Fibroblast of skin of right quadriceps (primary cell): ENCODE measurements at places on chromosomes 16 and 17.

- no peak for DNase-seq
Measured at GRCh38 chr16:1740234-1740633, 31.1 kb downstream of the NME3 start.

GRCh38 chr16:72637306-72637705, 410.6 kb downstream of the ZFHX3 start:
- DNase-seq, result peak; percentile 60

DNA sequence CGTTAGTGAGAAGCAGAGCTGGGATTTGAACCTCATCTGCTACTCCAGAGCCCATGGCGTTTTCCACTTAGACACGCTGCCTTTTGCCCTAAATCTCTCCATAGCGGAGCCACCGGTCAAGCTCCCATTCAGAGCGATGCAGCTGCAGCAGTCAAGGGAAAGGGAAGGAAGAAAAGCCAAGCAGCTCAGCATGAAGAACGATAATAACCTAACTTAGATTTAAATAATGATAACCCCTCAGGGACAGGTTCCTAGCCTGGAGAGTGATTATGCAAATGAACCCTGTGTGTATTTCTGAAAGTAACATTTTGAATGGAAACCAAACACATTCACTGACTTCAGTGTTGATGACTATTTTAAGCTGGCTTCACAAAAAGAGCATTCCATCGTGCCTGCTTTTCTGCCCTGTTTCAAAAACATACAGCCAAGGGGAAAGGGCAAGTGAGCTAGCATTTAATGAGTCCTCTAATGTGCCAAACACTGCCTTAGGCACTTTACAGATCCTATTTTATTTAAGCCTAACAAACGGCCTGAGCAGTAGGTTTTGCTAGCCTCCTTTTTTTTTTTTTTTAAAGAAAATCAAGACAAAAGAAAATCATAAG, 798.3 kb downstream of the CDH8 start:
- no peak for DNase-seq

DNA sequence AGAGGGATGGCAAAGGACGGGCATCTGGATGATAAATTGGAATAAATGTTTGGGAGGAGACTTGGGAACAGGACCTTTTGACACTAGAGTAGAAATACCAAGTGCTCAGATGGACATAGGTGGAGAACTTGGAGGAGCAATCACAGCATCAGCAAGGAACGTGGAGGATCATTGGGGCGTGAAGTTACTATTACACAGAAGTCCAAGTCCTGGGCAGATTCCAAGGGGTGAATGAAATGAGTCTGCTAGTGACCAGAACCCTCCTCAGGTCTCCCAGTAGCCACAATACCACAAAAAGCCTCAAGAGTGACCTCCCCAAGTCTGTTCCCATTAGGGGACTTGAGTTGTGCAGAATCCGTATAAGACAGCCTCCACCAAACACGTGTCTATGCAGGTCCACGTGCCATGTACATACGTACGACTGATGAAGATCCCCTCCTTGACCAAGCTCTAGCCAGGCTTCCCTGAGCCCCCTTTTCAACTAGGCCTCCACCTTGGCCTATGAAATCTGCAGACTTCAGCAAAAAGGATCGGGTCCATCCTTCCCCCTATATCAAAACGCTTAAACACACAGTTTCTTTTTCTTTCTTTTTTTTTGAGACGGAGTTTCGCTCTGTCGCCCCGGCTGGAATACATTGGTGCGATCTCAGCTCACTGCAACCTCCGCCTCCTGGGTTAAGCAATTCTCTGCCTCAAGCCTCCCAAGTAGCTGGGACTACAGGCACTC, 2.2 kb downstream of the C17orf67 start:
- no peak for DNase-seq

GRCh38 chr17:29131814-29132682, 48.1 kb downstream of the MYO18A start:
- peak; percentile 76 for DNase-seq

DNA sequence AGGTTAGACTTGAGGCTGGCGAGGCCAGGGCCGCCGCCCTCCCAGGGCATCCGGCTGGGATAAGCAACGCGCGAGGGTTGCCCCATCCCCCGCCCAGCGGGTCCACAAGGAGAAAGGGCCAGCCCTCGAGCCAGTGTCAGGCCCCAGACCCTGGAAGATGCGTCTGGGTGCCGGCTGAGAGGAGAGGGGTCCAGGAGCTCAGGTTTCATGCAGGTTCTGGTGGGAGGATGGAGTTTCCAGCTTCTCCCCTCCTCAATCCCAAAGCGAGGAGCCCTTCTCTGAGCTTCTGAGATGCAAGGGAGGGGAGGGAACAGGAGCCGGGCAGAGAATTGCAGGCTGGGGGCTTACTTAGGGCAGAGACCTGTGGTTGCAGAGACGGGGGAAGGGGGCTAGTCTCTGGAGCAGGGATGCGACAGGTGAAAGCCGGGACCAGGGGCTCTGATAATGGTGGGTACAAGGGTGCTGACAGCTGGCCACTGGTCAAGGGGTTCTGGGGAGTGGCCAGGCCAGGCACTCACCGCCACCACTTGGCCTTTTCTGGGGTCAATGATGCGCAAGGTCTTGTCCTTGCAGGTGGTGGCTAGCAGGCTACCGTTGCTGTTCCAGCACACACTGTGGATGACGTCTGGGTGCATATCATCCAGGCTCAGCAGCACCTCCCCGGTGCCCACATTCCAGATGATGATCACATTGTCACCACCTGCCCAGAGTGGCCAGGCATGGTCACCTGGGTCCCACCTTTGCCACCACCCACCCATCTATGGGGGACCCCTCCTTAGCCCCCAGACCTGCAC, 4.2 kb downstream of the CORO6 start:
- DNase-seq, result no peak

DNA sequence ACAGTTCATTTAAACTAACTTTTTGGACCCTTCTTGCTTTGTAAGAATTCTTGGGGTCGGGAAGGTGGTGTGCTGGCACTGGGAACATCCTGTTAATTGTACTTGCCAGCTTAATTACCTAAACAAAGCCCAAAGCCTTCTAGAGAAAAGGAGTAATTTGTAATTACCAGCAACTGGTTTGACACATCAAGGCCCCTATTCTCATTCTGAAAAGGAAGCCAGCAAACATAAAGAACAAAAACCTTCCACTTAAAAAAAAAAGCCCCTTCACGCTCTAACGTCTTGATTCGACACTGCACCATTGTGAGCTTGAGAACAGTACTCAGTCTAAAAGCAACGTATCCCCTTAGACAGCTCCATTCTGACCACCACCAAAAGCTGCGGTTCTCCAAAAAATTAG, 74.7 kb upstream of the RPH3AL start:
- DNase-seq, result no peak

GRCh38 chr16:3131755-3132377, 3.0 kb upstream of the ZNF213 start:
- DNase-seq, result peak; percentile 19

DNA sequence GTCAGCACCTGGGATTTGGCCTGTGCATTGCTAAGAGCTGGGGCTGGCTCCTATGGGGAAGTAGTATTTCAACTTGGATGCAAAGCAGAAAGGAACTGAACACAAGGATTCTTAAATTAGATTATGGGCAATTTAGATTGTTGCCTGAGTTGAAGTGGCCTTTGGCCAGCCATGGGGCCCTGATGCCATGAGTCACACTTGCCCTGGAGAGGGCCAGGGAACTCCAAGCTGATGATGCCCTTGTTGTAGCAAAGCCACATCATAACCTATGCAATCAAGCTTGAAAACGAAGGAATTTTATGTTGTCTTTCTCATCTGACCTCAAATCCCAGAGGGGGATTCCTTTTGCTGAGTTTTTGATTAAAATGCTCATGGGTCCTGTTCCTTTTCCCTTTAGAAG, 3.9 kb upstream of the SPATA32 start:
- peak; percentile 83 for DNase-seq

GRCh38 chr17:78784352-78784751, 2.3 kb upstream of the CYTH1 start:
- DNase-seq, result no peak

DNA sequence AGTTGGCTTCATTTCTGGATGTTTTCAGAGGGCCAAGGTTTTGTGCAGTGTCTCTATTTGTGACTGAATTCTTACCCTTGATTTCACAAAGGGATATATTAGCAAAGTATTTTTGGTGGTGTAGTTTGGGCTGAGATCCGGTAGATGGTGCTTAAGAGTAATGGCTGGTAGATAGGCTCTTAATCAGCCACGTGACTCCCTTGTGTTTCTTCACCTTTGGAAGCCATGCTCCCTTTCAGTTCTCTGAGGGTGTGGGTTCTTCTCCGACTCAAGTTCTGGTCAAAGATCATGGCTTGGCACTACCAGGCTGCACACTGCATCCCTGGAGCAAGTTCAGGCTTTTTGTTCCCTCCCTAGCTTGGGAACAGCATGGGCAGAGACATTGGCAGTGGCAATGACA, 887.3 kb downstream of the CDH8 start:
- DNase-seq, result no peak

DNA sequence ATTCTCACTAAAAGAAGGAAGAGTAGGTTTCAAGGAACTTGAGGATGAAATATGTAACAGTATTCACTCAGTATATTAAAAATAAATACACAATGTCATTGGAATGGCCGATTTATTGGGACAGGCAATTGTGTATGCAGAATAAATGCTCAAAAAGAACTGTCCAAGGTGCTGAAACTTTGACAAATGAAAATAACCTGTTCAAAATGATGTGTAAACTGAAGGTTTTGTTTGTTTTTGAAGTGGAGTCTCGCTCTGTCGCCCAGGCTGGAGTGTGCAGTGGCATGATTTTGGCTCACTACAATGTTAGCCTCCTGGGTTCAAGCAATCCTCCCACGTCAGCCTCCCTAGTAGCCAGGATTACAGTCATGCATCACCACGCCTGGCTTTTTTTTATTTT, 318.7 kb upstream of the RBFOX1 start:
- DNase-seq, result no peak

- DNase-seq, result peak; percentile 70
Measured at GRCh38 chr17:63675607-63676546, 24.0 kb downstream of the LIMD2 start.

DNA sequence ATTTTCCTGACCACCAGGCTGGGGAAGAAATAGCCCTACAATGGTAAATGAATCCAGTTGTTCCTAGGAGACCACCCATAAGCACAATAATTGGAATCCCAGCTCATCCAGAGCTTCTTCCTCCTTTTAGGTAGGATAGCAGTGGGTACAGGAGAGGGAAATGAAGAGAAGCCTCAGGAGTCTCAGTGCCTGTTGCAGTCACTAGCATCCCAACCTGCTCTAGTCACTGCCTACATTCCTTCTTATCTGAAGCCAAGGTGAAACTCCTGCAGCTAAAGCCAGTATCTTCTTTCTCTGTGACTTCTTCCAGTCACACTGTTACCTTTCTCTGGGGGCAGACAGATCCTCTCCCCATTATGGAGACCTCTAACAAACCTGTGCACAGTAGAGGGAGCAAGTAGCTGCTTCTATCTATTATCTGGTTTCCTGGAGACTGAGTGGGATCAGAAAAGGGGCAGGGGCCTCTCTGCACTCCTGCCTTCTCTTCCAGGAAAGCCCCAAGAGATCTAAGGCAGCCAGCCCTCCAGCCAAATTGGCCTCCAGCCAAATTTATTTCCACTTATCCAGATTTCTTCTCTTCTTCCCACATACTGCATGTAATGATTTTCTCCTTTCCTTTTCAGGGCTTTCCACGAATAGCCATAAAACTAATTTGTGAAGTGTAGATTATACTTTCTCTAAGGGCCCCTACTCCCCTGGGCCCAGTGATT, 85.5 kb downstream of the SSH2 start:
- peak; percentile 53 for DNase-seq

- DNase-seq, result no peak
Measured at GRCh38 chr17:76612465-76612864, 26.8 kb upstream of the ST6GALNAC2 start.

DNA sequence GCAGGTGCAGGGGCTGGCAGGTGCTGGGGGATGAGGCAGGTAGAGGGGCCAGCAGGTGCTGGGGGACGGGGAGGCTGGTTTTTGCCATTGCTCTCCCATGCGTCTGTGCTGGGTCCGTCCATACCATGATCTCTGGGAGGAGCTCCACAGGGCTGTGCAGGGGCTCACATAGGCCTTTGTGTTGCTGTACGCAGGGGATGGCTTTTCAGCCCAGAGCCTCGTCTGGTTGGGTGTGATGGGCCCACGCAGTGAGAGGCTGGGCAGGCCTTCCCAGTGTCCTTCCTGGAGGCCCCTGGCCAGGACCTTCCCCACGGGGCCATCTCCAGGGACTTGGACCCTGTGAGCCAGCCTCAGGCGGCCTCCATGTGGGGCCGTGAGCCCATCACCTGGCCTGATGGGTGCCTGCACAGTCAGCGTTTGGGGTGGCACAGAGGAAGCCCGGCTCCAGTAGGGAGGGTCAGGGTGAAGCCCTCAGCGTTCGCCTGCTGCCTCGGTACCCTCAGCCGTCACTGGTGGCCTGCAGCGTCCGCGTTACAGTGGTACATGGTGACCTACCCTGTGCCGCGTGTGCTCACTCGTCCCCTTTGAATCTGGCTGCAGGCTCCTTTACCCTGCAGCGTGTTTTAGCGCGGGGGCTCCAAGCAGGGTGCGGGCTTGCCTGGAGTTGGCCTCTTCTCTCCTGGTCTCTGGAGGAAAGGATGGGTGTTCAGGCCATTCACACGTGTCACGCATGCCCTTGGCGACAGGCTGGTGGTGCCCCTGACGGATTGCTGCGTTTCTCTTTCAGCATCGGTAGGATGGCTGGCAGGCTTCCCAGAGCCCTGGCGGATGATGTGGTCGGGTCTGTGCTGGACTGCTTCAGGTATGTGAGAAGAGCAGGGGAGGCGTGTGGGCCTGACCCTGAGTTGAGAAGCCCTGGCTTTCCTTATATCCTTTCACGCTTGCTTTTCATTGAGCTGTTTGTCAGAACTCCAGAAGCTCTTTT, 30.6 kb downstream of the ZNF750 start:
- no peak for DNase-seq

DNA sequence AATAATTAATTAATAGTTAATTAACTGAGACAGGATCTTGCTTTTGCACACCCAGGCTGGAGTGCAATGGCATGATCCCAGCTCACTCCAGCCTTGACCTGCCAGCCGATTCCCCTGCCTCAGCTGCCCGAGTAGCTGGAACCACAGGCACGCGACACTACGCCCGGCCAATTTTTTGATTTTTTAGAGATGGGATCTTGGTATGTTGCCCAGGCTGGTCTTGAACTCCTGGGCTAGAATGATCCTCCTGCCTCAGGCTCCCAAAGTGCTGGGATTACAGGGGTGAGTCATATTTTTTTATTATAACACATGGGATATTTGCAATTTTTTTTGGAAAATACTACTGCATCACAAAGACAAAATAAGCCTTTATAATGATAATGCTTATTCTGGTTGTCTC, 30.4 kb upstream of the BCAR1 start:
- no peak for DNase-seq

GRCh38 chr17:66633317-66633965, 201.5 kb upstream of the CACNG5 start:
- peak; percentile 85 for DNase-seq

GRCh38 chr16:58755989-58756649, 22.0 kb upstream of the GOT2 start:
- peak; percentile 54 for DNase-seq

DNA sequence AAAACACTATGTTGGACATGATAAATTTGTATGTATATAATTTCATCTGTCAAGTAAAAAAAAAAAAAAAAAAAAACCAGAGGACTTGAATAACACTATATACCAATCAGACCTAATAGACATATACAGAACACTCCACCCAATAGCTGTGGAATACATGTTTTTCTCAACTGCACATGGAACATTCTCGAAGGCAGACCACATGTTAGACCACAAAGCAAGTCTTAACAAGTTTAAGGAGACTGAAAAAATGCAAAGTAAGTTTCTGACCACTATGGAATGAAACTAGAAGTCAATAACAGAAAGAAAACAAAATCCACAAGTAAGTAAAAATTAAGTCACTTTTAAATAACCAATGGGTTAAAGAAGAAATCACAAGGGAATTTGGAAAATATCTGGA, 8.4 kb upstream of the CNTNAP4 start:
- DNase-seq, result no peak

GRCh38 chr17:54439816-54440215, 460.8 kb upstream of the TOM1L1 start:
- no peak for DNase-seq
